Fibroblast of skin of right quadriceps (primary cell): ENCODE measurements at places on chromosomes 11 and 22.
A peak's percentile ranks its signal among the peaks of the same experiment; 100 is the strongest.

DNA sequence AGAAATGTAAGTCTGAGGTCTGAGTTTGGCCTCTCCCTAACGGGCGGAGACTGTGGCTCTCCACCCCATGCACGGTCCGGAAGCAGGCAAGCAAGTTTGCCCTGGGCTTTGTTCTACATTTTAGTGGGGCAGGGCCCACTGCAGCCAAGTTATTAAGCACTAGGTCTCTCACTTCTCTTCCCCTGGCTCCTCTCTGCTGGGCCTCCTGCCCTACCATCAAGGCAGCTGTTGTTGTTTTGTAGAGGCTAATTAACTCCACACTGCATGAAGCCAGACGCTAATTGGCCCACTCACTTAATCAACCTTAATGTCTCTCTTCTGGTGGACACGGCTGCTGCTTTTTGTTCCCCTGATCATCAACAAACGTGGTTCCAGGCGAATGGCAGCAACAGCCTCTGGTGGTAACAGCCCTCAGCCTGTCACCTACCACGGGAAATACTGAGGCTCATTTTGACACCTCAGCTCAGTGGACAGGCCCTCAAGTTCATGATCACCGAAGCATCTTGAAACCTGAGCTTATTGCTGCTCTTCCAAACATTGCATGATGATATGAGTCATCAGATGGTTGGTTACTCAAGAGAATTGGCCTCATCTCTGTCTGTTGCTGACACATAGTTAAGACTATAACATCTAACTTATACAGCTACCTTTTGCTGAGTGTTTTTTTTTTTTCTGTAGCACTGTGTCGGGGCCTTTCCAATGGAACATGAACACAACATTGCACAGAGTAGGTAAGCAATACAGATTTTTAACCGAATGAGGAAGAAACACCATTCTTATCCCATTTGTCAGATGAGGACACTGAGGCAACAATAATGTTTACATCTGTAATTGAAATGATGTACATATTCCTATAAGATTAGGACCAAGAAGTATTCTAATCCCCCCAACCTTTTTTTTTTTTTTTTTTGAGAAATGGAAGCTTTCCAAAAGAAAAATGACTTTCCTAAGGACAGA is 20.8 kb upstream of the LMO2 start:
- peak; percentile 93 for DNase-seq

DNA sequence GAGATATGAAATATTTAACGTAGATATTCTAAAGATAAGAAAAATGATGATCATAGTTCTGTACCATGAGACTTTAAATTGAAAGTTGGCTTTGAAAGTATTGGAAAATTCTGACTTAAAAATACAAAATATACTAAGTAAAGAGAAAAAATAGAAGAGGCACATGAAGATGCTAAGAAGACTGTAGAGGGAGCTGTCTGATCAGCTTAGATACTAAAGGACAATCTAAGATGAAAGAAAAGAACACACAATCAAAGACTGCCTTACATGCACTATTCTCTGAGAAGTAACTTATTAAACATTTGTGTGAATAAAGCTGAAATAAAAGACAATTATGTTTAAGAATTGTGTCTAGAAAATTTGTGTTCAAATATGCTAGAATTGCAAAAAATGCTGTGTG is 55.1 kb downstream of the RBMXL2 start:
- peak; percentile 18 for DNase-seq

DNA sequence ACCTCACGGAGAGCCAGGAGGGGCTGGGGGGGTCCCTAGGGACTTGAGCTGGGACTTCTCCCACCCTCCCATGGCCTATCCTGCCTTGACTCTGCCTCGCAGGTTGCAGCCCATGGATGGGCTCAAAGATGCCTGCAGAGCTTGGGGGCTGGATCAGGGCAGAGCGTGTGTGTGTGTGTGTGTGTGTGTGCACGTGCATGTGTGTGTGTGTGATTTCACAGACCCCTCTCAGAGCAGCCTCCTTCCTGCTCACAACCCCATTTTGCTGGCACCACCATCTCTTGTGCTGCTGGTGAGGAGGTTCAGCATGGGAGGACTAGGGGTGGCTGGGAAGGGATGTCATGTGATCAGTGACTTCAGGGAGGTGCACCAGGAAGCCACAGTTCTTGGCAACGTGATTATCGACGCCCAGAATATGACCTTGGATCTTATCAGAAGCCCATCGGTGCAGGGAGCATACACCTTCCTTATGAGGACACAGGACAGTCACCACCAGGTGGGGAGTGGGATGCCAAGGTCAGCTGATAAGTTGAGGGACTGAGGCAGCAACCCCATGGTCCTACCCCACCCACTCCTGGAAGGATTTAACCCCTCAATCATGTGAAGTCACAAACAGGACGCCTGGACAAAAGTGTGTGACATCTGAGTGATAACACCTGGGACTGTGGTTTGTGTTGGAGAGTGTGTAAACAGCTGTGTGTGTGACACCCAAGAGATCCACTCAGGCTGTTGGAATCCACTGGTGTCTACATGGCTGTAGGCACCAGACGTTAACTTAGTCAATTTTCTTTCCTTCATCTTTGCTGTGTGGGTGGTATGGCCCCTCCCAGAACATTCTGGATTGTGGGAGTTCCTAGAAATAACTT is 1.8 kb upstream of the NAALADL1 start:
- no peak for DNase-seq

GRCh38 chr11:134248910-134249480 is 4.2 kb downstream of the THYN1 start:
- DNase-seq: no peak

DNA sequence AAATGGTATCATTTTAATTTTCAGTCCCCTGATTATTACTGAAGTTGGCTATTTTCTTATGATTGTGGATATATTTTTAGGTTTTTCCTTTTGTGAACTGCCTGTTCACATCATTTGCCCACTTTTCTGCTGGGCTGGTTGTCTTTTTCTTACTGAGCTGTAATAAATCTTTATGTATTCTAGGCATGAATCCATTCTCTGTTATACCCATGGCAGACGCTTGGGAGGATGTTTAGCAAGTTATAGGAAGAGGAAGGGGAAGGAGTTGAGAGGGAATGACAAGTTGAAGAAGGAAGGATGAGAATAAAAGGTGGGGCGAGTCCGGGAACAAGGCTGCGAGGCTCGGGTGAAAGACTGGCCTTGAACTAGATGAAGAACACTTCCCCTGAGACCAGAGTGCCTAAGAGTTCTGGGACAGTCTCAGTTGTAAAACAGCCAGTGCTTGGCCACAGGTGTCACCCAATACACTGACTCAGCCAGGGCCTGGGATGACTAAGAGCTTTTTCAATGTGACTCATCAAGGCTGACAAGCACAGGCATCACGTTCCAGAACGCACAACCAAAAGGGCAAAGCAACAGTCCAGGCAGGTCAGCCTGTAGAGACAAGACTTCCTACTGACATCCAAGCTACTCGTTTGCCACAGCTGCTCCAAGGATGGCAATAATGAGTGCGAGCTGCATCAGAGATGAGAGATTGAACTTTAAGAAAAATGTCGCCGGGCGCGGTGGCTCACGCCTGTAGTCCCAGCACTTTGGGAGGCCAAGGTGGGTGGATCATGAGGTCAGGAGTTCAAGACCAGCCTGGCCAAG is 35.2 kb downstream of the LRFN4 start:
- peak; percentile 89 for DNase-seq

- DNase-seq: no peak
Measured at GRCh38 chr22:46936378-46936903, 174.0 kb downstream of the TBC1D22A start.

GRCh38 chr11:106974831-106975230 is 43.4 kb downstream of the GUCY1A2 start:
- no peak for DNase-seq

- no peak for DNase-seq
Measured at GRCh38 chr11:85805387-85805786, 5.6 kb downstream of the SYTL2 start.

- DNase-seq: no peak
Measured at GRCh38 chr22:28988457-28988856, 73.2 kb downstream of the C22orf31 start.

DNA sequence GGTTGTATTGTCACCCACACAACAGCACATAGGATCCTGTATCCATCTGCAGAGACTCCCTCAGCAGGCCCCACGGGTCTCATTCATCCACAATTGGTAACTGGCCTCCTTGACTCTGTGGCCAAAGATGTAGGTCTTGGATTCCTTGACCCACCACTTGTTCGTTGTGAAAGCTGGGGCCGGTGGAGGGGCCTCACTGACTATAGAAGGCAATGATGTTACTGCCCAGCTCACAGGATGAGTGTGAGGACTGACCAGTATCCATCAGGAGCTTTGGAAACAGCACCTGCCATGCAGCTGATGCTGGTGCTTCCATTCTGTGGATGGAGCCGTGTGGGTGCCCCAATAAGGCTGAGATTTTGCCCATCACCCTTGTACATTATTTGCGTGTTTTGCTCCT is 615.7 kb downstream of the BRD1 start:
- DNase-seq: no peak

DNA sequence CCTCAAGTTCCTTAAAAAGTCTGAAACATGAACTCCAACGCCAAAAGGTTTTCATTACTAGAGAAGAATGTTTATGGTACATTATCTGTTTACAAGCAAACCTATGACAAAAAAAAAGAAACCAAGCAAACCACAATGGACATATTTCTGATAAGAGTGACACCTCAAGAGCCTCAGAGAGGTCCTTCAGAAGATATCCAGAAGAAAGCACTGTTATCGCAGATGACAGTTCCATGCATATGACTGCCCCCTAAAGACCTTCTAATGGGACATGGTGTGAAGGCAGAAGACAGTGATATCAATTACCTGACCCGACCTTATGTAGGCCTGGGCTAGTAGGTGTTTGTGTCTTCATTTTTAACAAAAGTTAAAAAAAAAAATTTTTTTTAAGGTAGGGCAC is 3.1 kb downstream of the HDHD5 start:
- no peak for DNase-seq

DNA sequence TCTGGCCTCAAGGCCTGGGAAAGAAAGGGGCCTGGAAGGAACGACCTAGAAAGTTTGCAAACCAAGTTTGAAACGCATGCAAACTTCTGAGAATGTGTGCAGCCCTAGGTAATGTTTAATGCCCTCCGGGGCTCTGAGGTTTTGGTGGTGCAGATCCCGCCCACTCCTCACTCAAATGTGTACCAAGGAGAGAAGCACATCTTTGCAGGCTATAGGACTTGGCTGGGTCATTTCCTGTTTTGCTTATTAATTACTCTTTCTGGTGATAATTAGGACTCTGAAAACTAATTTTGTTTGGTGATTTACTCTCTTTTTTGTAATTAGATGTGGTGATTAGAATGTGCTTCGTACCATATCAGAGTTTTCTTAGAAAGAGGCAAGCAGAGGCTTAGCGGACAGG is 625.9 kb upstream of the CADM1 start:
- DNase-seq: no peak

DNA sequence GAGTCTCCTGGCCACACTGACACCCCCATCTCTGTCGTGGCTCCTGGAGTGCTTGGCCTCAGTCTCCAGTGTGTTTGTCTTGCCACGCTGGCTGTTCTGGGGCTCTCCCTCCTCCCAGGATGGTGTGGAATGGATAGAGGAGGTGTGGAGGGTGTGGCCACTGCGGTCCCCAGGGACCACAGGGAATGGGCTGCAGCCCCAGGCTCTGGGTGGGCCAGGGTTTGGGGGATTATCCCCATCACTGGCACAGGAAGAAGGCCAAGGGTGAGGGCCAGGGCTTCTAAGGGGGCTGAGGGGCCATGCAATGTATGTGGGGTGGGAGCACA is 8.1 kb downstream of the GNAZ start:
- no peak for DNase-seq

DNA sequence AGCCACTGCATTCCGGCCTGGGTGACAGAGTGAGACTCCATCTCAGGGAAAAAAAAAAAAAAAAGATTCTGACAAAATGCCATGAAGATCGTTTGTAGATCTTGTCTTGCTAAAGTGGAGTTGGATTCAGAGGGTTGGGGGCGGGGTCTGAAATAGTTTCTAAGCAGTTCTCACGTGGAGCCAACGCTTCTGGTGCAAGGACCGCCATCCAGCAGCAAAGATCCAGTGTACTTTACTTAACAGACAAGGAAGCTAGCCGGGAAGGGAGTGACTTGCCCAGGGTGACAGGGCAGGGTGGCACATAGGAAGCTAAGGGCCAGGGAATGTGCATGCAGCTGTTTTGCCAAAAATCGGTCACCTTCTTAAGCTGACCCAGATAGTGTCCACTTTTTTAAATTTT is 27.4 kb downstream of the APOL1 start:
- DNase-seq: peak; percentile 35

DNA sequence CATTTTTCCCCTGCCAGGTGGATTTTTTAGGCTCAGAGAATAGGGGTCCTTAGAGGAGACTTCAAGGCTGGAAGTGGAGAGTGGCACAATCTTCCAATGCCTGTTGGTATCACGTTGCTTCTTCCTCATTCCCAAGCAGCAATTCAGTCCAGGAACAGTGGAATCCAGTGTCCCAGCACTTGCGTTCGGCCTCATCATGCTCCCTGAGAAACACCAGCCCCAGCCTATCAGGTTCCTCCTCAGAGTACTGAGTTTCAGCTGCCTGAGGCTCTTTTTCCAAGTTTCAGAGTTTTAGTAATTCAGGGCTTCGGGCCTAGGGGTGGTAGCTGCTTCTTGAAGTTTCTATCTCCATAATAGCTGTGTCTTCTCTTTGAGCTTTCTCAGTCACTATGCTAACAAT is 31.9 kb upstream of the NRGN start:
- no peak for DNase-seq

DNA sequence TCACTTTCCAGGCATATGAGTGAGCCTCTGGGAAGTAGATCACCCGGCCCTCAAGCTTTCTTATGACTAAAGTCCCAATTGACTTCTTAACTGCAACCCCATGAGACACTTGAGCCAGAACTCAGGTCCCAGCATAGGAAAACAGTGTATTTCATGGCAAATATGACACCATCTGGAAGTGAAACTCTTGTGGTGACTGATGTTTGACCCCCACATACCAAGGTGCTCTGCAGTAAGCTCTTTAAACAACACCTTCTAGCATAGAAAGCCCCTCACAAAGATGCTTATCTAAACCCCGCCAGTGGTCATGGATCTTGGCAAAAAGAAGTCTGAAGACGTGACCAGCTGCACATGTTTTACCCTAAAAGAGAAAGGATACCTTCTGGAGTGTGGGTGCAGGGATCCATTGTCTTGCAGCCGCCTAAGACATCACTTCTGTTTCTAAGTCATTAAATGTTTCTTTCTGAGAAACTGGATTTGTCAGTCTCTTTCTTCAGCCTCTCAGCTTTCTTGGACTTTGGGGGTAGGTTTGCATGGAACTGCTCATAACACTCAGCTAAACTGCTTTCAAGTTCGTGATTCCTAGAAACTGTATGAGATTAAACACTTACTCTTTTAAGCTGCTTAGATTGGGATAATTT is 7.4 kb upstream of the PELI3 start:
- DNase-seq: no peak

GRCh38 chr11:35057926-35058668 is 80.9 kb upstream of the CD44 start:
- peak; percentile 48 for DNase-seq

DNA sequence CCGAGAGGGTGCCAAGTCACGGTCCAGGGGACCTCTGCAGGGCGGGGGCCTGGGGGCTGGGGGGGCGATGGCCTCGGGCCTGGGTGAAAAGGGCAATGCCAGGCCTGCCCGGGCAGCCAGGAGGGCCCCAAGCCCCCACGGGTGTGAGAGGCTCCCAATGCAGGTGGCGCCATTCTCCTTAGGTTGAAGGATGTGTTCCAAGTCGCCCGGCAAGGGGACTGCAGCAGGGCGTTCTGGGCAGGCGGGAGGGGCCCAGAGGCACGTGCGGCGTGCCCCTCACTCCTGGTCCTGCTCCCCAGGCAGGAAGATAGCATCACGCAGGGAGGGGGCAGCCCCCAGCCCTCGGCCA is 730 bp upstream of the TNNI2 start:
- no peak for DNase-seq
